ENCODE measurements at places on chromosomes 5 and 9. TPM values are rescaled to one million over a fixed set of nuclear protein-coding genes. Genes with fewer than 3 reads are reported as not detected.

DNA sequence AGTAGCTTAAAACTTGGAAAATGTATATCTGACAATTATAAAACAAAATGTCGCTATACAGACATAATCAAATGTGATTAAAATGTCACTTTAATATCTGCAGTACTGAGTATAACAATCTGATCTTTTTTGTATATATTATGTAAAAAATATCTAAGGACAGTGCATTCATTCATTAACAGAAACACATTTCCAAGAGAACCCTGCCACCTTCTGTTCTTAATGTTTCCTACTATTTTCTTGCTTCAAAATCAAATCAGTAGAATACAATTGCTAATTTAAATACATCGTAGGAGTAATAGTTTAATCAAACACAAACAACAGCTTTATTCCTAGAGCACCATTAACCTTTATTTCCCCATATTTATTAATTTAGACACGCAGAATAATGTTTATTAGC, 142.6 kb upstream of the ST8SIA4 start:
- no peaks in the 10 kb centered on the region for H3K36me3 ChIP-seq
- DNase-seq: peak; percentile 43
- H3K4me1 ChIP-seq: no peaks in the 10 kb centered on the region

Gene BRINP1
- 0.33 TPM for total RNA-seq

DNA sequence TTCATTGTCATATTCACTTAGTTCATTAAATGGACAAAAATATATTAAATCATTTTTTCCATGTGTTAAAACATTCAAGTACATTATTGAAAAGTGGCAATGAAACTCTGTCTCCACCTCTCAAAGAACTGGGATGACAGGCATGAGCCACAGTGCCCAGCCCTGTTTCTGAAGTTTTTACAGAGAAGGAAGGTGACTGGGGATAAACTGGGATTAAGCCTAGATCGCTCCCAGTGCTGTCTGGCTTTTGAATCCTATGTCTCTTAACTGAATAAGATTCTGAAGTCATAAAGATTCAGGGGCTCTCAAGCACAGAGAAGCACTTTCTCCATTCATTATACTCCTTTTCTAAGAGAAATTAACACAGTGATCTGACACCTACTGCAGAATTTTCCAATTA, 88.3 kb downstream of the SLC38A9 start:
- H3K4me3 ChIP-seq: no peak overlapping the region
- H3K27me3 ChIP-seq: no peaks in the 10 kb centered on the region
- H3K4me1 ChIP-seq: peaks cover 10% of the 10 kb centered on the region

GRCh38 chr5:135037519-135038204, 3.6 kb upstream of the PITX1 start:
- no peaks in the 10 kb centered on the region for H3K36me3 ChIP-seq
- H3K27me3 ChIP-seq: peaks cover 70% of the 10 kb centered on the region
- DNase-seq: no peak
- no peak overlapping the region for H3K4me3 ChIP-seq

DNA sequence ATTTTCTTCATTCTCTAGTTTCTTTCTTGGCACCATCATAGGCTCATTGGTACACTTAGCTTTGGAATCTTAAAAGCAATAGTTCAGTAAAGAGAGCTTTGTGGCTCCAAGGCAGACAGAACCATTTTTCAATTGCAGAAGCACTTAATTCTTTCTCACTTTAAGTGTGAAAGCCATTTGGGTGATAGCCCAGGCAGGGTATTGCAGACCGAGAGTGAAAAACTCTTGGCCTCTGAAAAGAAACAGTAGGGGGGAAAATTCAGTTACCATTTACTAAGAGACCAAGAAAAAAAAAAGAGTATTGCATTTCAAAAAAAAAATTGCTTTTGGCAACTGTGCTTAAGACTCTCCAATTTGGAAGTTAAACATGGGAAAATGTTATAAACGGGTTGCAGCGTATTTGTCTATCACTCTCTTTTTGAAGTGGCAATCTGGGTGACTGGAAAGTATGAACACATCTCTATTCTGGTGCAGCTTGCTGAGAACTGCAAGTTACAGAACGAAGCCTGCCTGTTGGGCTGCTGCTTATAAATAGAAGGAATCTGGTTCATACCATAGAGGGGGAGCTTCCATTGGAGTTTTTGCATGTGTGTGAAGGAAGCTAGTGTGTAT, 170.5 kb downstream of the TLE4 start:
- DNase-seq: peak; percentile 39
- no peak overlapping the region for H3K27ac ChIP-seq
- no peaks in the 10 kb centered on the region for H3K27me3 ChIP-seq
- no peaks in the 10 kb centered on the region for H3K36me3 ChIP-seq
